ENCODE measurements at places on chromosomes 6 and 20. TPM values are rescaled to one million over a fixed set of nuclear protein-coding genes. Genes with fewer than 3 reads are reported as not detected.

DNA sequence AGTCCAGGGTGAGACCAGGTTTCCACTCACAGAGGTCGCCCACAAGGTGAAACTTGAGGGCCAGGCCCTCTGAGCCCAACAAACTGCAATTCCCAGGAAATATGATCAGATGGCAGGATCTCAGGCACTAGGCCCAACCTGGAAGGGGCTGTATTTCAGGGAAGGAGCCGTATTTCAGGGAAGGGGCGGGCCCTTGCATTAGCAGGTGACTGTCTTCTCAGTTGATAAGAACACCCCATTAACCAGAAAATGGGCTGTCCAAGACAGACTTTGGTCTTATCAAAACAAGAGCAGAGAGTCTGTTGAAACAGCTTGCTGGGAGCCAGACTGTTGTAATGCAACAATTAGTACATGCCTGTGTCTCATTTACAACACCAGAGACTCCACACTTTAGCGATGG lies 10.9 kb upstream of the BNIP5 start:
- DNase-seq, result no peak
- H3K4me1 ChIP-seq, result peaks cover 31% of the 10 kb centered on the region
- no peaks in the 10 kb centered on the region for H3K27me3 ChIP-seq
- H3K4me3 ChIP-seq, result no peak overlapping the region
- no peak overlapping the region for H3K27ac ChIP-seq

TSPO2 gene
- not detected for total RNA-seq

DNA sequence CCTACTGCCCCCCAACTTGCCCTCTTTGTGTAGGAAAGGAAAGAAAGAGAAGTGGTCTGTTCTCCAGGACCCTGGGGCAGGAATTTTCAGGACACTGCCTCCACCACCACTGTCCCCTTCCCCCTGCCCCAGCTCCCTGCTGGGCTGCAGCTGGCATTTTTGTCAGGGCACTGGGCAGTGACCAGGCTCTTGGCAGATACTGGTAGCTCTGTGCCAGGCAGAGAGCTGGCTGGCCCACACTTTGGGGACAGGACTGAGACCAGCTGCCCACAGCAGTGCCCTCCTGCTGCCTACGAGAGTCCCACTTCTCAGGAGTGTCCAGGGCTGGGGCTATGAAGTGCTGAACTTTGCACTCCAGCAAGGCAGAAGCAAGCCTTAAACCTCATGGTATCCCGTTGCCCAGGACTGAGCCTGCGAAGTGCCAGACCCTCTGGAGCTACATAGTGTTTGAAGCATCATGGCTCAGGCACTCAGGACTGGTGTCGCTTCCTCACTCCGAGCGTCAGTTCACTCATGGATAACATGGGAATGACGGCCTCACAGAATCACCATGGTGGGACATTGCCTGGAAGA lies 19.3 kb downstream of the SLC13A3 start:
- no peaks in the 10 kb centered on the region for H3K27me3 ChIP-seq
- DNase-seq, result no peak
- H3K4me3 ChIP-seq, result no peak overlapping the region
- no peaks in the 10 kb centered on the region for H3K4me1 ChIP-seq
- H3K27ac ChIP-seq, result no peak overlapping the region
- H3K36me3 ChIP-seq, result no peaks in the 10 kb centered on the region

GRCh38 chr6:73258721-73259120 lies 4.3 kb downstream of the KHDC1 start:
- no peak overlapping the region for H3K4me3 ChIP-seq
- peaks cover 3% of the 10 kb centered on the region for H3K4me1 ChIP-seq
- H3K36me3 ChIP-seq, result no peaks in the 10 kb centered on the region
